ENCODE measurements at places on chromosomes 5 and 9.
A peak's percentile ranks its signal among the peaks of the same experiment; 100 is the strongest.

DNA sequence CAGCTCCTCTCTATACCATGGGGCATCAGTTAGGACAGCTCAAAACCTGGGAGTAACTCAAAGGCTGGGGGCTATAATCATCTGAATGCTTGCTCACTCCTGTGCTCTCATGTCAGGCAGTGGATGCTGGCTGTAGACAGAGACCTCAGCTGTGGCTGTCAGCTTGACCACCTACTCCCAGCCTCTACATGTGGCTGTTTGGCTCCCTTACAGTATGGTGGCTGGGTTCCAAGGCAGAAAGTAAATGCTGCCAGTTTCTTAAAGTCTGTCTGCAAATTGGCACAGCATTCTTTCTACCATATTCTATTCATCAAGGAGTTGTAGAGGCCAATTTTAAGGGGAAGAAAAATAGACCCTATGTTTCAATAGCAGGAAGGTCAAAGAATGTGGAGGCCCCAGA is 66.9 kb downstream of the TMC1 start:
- DNase-seq: peak; percentile 82

GRCh38 chr9:132760057-132760456 is 89.8 kb downstream of the GTF3C4 start:
- no peak for DNase-seq

DNA sequence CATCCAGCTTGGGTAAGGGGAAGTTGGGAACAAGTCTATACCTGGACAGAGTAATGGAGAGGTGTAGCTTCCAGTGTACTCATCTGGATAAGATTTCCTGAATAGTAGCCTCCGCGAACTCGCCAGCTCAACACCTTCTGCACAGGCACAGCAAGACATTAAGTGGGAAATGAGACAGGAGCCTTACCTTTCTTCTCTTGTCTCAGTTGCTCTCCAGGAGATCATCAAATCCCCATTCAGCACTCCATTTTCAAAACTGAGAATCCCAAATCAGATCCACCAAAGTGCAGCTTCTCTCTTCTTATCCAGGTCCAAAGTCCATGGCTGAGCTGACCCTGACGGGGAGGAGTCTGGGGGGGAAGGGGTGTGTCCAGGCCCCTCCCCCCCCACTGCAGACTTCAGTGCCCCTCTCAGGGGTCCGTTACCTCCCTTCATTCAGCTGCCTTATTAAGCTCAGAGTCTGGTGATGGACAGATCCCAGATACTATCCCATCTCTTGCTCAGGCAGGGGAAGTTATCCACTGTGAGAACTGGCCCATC is 5.9 kb upstream of the MGAT1 start:
- DNase-seq: no peak

DNA sequence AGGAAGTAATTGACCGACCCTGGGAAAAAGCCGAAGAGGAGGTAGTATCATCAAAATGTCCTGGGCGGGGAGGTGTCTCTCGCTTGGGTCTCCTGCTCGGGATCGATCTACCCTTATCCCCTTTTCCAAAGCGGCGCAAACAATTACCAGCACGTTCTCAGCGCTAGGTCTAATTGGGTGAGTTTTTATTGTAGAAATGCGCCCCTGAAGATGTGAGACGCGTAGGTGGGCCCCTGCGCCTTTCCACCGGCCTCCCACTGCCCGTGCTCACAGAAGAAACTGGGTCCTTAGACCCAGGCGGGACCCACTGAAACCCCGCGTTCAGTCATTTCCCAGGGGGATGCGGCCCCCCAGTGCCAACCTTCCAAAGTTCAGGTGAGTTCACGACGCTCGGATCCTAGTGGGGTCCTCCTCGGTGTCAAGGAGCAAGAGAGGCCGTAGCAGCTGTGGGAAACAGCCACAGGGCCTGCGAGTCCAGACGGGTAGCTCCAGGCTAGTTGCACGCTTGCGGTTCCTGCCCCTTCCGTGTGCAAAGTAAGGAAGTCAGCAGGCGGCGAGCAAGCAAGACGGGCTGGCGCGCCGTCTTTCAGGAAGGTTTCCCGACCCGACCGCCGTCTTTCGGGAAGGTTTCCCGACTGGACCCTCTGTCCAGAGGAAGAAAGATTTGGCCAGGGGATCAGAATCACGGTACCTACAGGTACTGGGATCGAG is 1.5 kb downstream of the SMIM32 start:
- peak; percentile 42 for DNase-seq

DNA sequence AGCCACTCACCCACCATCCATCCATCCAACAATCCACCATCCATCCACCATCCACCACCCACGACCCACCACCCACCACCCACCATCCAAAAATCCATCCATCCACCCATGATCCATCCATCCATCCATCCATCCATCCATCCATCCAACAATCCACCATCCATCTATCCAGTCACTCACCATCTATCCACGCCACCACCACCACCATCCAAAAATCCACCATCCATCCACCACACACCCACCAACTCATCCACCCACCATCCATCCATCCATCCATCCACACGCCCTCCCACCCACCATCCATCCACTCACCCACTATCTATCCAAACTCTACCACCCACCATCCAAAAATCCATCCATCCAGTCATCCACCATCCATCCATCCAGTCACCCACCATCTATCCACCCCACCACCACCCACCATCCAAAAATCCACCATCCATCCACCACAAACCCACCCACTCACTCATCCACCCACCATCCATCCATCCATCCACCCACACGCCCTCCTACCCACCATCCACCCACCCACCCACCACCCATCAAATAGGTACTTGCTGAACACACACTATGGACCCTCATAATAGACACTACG is 9.0 kb downstream of the DPH7 start:
- no peak for DNase-seq

DNA sequence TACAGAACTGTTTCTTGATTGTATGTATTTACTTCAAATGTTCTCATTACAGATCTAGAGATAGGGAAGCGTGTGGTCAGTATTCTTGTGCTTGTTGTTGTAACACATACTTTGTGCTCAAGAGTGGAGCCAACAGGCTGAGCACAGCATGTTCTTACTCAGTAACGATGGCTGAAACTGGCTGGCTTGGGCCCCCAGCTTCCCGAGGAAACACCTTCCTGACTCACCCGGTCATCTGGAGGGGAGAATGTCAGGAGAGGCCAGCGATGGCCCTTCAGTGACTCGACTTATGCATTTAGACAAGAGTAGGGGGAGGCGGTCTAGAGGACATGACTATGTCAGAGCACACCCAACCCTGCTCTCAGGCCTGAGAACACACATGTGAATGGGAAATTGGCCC is 25.6 kb downstream of the ZNF474 start:
- peak; percentile 82 for DNase-seq

- peak; percentile 82 for DNase-seq
These were observed 2.3 kb upstream of the SLC4A9 start for GRCh38 chr5:140357726-140358093.
